ENCODE measurements at places on chromosomes 11 and 22.
A peak's percentile ranks its signal among the peaks of the same experiment; 100 is the strongest.

GRCh38 chr11:94834911-94835593, 66.9 kb downstream of the AMOTL1 start:
- no peak for DNase-seq

DNA sequence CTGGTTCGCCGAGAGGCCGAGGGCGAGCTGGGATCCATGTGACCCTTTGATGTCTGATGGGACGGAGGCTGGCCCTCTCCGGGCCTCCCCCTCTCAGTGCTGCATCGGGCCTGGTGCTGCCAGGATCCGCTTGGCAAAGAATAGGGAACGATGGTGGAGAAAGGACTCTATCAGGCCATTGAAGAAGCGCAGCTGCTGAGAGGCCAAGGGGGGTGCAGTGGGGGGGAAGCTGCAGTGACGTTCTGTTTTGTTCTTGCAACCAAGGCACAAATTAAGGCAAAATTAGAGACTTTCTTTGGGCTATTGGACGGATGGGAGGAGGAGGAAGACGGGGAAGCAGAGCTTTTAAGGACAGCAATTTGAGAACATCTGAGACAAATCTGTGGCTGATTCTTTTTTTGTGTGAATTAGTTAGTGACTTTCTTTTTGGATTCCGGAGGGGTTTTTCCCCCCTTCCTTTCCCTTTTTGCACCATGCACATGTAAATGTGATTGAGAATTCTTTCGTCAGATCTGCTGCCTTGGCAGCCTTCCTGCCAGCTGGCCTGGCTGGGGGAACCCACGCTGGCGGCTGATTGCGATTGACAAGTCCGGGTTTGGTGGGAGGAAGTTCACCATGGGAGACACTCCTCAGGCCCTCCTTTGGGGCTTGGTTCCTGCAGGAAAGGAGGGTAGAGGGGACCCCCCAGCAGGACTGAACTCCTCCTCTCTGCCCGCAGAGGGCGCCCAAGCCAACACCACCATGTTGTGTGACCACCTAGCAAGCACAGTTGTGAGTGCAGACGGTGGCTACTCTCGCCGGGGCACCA, 214.6 kb downstream of the NTM start:
- no peak for DNase-seq

DNA sequence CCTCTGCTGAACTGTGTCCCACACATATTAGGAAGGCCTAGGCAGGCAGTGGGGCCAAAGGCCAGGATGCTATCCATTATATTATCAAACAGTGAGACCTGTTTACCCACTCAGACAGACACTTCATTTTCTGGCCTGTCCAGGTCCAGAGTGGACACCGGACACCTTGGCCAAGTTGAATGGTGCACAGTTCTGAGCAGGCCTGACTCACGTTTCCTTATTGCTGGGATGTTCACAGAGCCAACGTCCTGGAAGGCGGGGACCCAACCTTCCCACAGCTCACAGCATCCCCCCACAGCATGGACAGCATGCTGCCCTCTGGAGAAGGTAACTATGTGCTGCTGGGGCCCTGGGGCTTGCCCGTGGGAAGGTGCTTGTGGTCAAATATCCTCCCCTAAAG, 86.6 kb downstream of the BTBD10 start:
- DNase-seq = no peak

- no peak for DNase-seq
These were observed 81.9 kb upstream of the CRTAM start for GRCh38 chr11:122756417-122756816.

DNA sequence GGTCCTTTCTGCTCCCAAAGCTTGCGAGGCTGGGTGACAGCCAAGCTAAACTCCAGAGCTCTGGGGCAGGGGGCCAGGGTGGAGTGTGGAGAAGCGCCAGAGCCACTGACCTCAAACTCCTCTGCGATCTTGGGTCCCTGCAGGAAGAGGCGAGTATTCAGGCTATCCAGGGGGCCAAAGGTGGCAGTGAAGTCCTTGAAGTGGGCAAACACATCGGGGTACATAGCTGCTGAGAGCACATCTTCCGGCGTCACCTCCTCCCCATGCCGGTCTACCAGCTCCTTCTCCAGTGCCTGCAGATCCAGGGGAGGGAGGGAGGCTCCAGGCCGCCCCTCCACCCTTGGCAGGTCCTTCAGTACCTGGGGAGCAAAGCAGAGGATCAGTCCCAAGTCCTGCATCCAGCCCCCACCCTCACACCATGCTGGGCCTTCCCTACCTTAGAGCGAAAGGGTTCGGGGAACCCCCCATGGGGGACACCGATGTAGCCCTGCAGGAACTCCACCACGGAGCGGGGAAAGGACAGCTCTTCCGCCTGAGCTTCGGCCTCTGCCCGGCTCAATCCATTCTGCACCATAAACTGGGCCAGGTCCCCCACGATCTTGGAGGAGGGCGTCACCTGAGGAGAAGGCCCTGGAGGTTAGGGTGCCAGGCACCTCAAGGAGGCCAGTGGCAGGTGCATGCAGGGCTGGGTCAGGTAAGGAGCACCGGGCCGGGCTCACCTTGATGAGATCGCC, 6.4 kb downstream of the RCE1 start:
- DNase-seq = no peak

GRCh38 chr11:78973876-78974275, 399.2 kb upstream of the NARS2 start:
- no peak for DNase-seq

- DNase-seq = no peak
These were observed 140.1 kb downstream of the ST3GAL4 start for GRCh38 chr11:126495281-126496220.

- DNase-seq = no peak
These were observed 290.7 kb downstream of the NTM start for GRCh38 chr11:131661132-131661531.

GRCh38 chr22:45324311-45324711, 14.6 kb downstream of the FAM118A start:
- no peak for DNase-seq

- no peak for DNase-seq
These were observed 605 bp upstream of the FDX1 start for GRCh38 chr11:110428956-110429730.

DNA sequence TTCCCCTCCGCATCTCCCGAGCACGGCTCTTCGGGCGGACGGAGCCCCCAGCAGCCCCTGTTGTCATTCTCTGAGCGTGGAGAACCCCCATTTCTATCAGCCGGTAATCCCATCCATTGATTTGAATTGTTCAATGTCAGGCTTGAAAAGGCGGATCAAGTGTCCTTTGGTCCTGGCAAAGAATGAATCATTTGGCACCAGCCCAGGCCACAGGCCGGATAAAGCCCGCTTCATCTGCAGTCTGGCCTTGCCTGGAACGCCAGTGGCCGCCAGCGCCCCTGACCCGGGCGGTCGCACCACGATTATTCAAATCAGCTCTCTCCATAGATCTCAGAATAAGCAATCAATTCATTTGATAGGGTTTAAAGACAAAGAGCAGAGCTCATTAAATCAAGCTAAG, 188.9 kb downstream of the BRD1 start:
- DNase-seq = peak; percentile 22

- no peak for DNase-seq
These were observed at the start of gene GRAMD4 for GRCh38 chr22:46619830-46620501. Gene GRAMD4, plus strand, starts transcription at chr22:46620386. Its CDS starts 6,414 bp downstream, at chr22:46626800.

DNA sequence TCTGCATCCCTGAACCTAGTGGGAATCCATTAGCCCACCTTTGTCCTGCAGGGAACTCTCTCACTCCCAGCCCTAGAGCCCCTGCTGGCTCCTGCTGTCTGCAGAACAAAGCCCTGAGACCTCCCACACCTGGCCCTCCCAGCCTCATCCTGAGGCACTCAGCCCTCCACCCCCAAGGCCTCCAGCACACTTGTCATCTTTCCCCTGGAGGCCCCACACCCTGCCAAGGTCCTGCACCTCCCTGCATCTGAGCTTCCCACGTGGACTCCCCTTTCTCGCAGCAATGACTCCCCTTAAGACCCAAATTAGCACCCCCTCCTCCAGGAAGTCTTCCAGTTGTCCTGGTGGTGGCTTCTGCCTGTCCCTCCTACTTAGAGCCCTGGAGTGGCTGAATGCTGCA, 42.3 kb upstream of the LINC01488 start:
- no peak for DNase-seq

- DNase-seq = no peak
These were observed 695 bp downstream of the RCE1 start for GRCh38 chr11:66843776-66844495.

- no peak for DNase-seq
These were observed 30.0 kb upstream of the ME3 start for GRCh38 chr11:86702220-86702983.

- DNase-seq = no peak
These were observed 31.0 kb upstream of the RCN1 start for GRCh38 chr11:32059686-32060462.

DNA sequence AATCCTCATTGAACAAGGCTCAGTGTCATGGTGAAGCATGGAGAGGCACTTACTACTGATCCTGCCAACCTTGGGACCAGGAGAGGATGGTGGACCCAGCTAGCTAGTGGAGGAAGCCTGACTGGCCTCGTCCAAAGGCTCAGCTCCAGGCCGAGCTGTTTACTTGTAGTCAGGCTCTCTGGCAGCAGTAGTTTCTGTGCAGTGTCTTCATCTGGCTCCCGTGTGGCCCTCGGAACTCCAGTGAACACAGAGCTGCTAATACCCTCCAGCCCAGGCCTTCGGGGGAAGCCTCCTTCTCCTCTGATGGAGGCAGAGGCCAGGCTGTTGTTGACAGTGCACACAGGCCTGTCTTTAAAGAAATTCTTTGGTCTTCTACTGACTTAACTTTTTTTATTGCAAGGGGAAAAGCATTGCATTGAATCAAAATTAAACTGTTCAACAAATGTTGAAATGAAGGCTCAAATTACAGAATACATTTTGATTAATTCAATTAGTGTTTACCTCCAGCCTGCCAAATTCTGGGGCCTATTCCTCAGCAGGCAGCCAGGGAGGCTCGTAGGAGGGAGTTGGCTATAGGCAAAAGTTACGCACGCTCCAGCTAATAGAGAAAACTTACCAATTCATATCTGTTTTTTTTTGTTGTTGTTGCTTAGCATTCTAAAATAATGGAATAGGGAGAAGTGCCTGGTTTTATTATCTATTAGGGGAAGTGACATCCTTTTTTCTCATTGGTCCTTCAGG, 18.8 kb downstream of the PPFIBP2 start:
- DNase-seq = no peak

DNA sequence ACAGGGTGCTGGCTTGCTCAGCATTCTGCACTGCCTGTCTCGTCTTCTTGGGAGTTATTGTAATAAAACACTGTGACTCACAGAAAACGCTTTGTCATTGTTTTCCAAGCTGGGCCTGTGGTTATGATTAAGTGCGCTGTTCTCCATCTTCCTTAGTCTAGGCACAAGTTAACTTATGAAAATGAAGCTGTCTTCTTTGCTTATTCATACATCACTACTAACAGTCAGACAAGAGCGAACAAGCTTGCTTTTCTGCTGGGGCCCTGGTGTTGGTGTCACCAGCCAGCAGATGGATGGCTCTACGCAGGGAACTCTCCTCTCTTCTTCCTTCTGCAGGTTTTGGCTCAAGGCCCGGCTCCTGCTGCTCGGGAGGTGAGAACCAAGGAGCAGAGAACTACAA, 380.1 kb upstream of the SYN3 start:
- no peak for DNase-seq

GRCh38 chr22:44828193-44828592, 75.8 kb downstream of the ARHGAP8 start:
- DNase-seq = no peak

DNA sequence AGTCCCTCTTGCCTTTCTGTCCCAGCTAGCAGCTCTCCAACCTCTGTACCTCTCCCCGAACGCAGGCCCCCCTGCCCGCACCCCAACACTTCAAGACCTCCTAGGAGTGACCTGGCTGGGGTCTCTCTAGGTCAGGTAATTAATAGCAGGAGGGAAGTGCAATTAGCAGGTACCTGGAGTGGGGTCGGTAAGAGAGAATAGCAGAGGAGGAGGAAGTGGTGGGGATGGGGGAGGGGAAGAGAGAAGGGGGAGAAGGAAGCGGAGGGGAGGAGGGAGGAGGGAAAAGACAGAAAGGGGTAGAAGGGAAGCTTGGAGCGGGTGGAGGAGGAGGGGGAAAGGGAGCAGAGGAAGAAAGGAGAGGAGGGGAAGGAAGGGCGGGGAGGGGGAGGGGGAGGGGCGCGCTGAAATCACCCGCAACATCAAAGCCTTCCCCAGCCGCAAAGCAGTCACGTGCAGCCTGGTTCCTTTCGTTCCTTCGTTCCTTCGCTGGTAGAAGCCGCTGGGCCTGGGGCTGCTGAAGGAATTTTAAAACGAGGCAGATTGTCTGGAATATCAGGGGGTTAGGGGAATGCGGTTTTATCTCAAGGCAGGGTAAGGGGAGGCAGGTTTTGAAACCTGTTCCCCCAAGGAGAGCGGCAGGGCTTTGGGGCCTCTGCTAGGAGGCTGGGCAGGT, 29.3 kb upstream of the TCF20 start:
- no peak for DNase-seq

- no peak for DNase-seq
These were observed 222.6 kb upstream of the PITPNB start for GRCh38 chr22:28141614-28142013.

DNA sequence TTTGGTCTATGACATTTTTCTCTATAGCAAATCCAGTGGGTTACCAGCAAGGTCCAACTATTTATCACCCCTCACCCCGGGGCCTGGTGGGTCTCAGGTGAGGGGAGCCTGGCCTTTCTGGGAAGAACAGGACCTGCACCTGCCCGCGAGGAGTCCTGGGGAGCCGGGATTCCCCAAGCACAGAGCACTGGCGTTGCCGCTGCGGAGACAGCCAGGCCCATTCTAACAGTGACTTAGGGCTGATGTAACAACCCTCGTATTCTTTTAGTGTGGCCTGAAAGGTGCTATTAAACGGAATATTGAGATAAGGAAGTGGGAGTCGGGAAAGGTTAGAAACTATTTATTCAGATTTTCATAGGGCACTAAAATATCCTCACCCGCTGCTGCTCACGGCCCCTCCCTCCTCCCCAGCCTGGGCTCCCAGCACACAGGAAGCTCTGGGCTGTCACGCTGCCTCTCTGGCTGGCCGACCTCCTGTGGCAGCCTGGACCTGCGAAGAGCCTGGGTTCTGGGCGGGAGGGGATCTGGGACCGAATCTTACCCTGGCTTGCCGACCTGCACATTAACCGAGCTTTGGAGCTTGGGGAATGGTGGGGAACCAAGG, 141.2 kb downstream of the MIAT start:
- DNase-seq = no peak

GRCh38 chr11:22415476-22415875, 77.3 kb downstream of the SLC17A6 start:
- no peak for DNase-seq

DNA sequence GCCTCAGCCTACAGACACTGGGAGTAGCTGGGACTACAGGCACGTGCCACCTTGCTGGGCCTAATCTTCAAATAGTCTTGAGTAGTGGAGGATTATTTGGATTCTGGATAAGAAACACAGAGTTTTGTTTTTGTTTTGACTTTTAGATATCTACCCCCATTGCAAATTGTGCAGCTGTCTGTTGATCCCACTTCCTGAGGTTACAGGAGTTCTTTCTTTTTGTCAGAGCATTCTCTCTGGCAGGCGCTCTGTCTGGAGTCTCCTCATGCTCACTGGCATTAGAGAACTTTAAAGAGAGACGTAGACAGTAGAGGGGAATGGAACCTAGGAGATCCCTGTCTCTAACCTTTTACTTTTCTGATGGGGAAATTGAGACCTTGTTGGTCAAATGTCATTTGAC, 7.8 kb upstream of the ADAMTS8 start:
- DNase-seq = no peak

Measured in NCI-H2029 (cell line).